ENCODE measurements at places on chromosomes 12 and 14.
A peak's percentile ranks its signal among the peaks of the same experiment; 100 is the strongest.

GRCh38 chr14:65170768-65171507 lies 68.6 kb upstream of the MAX start:
- H3K4me3 ChIP-seq: no peak overlapping the region
- H3K27me3 ChIP-seq: no peaks in the 10 kb centered on the region
- peaks cover 6% of the 10 kb centered on the region for H3K4me1 ChIP-seq

DNA sequence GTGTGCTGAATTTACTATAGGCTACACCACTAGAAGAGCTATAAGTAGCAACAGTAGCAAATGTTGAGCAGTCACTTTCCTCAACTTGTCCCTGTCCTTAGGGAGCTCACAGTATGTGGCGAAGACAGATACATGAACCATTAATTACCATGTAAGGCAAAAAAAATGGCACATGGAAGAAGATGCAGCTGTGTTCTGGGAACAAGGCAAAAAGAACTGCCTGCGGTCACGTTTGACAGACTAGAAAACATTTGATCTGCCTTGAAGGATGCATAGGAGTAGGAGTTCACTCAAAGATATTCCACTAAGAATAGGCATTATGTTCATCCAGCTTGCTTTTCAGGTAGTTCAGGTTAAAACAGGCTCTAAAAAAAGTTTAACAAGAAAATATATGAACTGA lies 46.5 kb upstream of the IFNG-AS1 start:
- H3K36me3 ChIP-seq: no peaks in the 10 kb centered on the region
- no peaks in the 10 kb centered on the region for H3K27me3 ChIP-seq
- peak overlapping the region; percentile 6 for H3K4me3 ChIP-seq
- DNase-seq: peak; percentile 45
- H3K27ac ChIP-seq: no peak overlapping the region
- peaks cover 24% of the 10 kb centered on the region for H3K4me1 ChIP-seq

- no peaks in the 10 kb centered on the region for H3K27me3 ChIP-seq
- no peak for DNase-seq
- no peak overlapping the region for H3K27ac ChIP-seq
These were observed 177.0 kb downstream of the CEP128 start for GRCh38 chr14:80764496-80764895.

DNA sequence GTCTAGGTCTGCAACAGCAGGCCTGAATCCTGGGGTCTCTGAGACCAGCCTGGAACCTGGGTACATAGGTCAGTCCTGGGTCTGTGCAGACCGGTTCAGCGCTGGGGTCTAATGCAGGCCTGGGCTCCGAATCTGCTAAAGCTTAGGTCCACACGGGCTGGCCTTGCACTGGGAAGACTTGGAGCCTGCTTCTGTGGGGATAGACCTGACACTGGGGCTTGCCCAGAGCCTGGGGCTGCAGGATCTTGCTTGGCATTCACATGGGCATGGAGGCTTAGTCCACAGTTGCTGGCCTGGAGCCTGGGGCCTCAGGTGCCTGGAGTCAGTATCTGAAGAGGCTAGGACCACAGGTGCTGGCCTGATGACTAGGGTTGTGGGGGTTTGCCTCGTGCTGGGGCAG lies 369.8 kb upstream of the SEL1L start:
- no peak overlapping the region for H3K4me3 ChIP-seq
- no peaks in the 10 kb centered on the region for H3K4me1 ChIP-seq
- no peak for DNase-seq
- H3K27ac ChIP-seq: no peak overlapping the region

DNA sequence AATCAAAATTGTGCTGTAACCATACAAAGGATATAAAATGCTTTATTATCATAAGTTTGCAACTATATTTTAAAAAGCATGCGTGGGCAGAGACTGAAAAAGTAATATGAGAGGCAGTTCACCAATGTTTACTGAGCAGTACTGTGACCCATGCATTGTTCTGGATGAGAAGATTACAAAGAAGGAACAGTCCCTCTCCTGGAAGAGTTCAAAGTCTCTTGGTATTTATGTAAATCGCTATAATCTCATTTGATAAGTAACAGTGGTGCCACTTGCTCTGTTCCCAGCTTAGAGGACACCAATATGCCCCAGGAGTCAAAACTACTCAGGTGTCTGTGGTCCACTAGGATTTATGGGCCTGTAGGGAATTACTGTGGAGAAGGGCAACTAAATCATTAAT lies 2.1 kb upstream of the CMAS start:
- no peak overlapping the region for H3K27ac ChIP-seq
- no peaks in the 10 kb centered on the region for H3K36me3 ChIP-seq
- H3K4me3 ChIP-seq: peak overlapping the region; percentile 57
- peaks cover 26% of the 10 kb centered on the region for H3K27me3 ChIP-seq
- peaks cover 18% of the 10 kb centered on the region for H3K4me1 ChIP-seq

- H3K27ac ChIP-seq: no peak overlapping the region
- H3K27me3 ChIP-seq: no peaks in the 10 kb centered on the region
- peaks cover 12% of the 10 kb centered on the region for H3K4me1 ChIP-seq
- H3K4me3 ChIP-seq: no peak overlapping the region
- H3K36me3 ChIP-seq: no peaks in the 10 kb centered on the region
These were observed 44.9 kb downstream of the ATP2B1 start for GRCh38 chr12:89663577-89664357.

Data from endodermal cell (in vitro differentiated cells).